Hypothalamus (tissue), 51 donors: ENCODE measurements at places on chromosomes 7 and 10.

DNA sequence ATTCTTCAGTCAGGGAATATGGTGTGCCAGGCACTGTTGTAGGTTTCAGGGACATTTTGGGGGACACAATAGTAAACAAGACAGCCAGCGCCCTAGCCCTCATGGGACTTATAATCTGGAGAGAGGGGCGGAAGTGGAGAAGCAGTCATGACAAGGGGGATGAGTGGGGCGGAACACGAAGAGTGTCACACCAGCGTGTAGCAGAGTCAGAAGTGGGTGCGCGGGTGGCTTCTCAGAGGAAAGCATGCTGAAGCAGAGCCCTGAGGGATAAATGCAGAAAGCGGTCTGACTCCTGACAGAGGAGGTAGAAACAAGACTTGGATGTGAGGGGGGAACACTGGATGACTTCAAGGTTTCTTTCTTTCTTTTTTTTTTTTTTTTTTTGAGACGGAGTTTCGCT lies 160.3 kb upstream of the LYZL2 start:
- no peak for DNase-seq

GRCh38 chr10:13270877-13271551 lies 28.9 kb downstream of the PHYH start:
- DNase-seq: no peak

DNA sequence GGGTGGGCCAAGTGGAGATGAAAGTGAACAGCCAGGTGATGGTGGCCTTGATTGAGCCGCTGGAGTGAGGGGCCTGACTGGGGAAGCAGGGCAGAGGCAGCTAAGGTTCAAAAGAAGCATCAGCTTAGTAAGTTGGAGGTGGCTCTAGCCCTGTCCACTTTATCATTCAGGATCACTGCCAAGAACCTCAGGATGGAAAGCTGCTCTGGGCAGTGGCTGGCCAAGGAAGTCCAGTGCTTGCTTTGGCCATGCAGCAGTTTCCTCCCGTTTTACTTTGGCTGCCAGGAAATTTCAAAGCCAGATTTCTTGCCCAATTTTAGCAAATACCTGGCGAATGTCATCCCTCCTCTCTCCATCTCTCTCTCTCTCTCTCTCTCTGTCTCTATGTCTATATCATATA lies 384.9 kb downstream of the PLXNA4 start:
- DNase-seq: no peak

- DNase-seq: no peak
These were observed 35.4 kb upstream of the PTER start for GRCh38 chr10:16401416-16401815.

GRCh38 chr10:34866848-34867247 lies 51.8 kb upstream of the PARD3 start:
- no peak for DNase-seq

- DNase-seq: no peak
These were observed 21.0 kb upstream of the DDX21 start for GRCh38 chr10:68934994-68935393.

- no peak for DNase-seq
These were observed 165.8 kb downstream of the PAXIP1 start for GRCh38 chr7:154837087-154837486.

DNA sequence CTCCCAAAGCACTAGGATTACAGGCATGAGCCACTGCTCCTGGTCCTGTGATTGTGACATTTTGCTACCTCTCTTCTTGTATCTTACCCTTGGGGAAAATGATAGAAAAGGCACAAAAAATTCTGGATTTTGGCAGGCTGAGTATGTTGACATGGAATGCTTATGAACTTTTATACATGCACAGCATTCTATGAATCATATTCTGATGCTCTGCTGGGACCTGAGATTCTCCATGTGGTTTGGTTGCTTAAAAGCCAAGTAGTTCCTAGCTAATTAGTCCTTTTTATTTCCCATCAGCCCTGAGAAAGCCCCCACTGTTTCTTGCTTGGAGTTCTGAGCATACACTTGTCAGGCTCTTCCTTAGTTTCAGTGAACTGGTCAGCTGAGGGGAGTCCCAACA lies 8.3 kb upstream of the KAZALD1 start:
- no peak for DNase-seq

GRCh38 chr7:151726652-151727578 lies 150.0 kb downstream of the PRKAG2 start:
- DNase-seq: no peak

DNA sequence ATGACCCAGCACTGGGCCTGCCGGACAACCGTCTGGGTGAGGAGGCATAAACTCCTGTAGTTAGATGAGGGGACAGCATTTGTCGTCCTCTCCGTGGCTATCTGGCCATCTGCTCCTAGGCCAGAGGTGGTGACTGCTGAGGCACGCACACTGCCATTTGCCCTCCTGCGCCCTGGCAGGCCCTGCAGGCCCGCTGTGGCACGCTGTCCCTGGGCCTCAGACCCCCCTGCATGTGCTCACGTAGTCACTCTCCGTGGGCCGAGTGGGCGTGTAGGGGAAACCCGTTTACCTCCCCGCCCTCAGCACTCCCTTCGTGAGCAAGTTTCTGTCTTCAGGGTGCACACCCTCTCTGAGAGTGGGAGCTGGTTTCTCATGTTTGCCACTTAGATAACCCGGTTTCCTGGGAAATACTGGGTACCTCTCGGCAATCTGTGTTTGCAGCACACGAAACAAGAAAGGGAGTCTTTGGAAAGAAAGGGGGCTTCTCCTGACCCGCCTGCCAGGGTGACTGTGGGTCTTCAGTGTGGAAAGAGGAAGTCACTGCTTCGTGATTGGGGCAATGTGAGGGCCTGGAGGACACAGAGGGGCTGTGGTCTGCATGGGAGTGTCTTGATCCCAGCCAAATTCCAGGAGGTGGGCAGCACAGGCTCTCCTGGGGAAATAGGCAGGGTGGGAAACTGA lies 10.8 kb downstream of the ADAMTS14 start:
- DNase-seq: no peak

- no peak for DNase-seq
These were observed 8.1 kb downstream of the SKIDA1 start for GRCh38 chr10:21517134-21518031.

GRCh38 chr7:35250452-35250851 lies 3.4 kb downstream of the TBX20 start:
- no peak for DNase-seq

DNA sequence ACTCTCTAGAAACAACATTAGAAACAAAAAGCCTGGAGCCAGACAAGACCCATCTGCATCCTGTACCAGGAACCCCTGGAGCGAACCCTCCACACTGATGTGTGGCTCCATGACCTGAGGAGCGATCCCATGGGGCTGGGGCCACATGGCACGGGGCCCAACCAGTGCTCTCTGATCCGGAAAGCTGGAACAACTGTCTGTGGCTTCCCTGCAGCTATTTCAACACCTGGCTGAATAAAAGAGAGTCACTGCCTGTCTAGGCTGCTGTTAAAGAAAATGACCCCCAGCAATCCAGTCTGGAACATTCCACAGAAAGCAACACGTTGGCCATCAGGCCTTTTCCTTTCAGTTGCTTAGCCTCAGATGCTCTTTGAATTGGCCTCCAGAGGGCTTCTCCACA lies 20.9 kb downstream of the UROS start:
- no peak for DNase-seq
